ENCODE measurements at places on chromosomes 5 and 9. TPM values are rescaled to one million over a fixed set of nuclear protein-coding genes. Genes with fewer than 3 reads are reported as not detected.

- DNase-seq, result peak; percentile 8
- H3K27ac ChIP-seq, result no peak overlapping the region
- no peaks in the 10 kb centered on the region for H3K4me1 ChIP-seq
Measured at GRCh38 chr5:106759581-106759980, 911.2 kb downstream of the EFNA5 start.

- peaks cover 6% of the 10 kb centered on the region for H3K4me1 ChIP-seq
- no peak for DNase-seq
- H3K4me3 ChIP-seq, result no peak overlapping the region
- H3K36me3 ChIP-seq, result no peaks in the 10 kb centered on the region
- no peaks in the 10 kb centered on the region for H3K27me3 ChIP-seq
Measured at GRCh38 chr5:73424556-73424977, 24.0 kb downstream of the FOXD1 start.

DNA sequence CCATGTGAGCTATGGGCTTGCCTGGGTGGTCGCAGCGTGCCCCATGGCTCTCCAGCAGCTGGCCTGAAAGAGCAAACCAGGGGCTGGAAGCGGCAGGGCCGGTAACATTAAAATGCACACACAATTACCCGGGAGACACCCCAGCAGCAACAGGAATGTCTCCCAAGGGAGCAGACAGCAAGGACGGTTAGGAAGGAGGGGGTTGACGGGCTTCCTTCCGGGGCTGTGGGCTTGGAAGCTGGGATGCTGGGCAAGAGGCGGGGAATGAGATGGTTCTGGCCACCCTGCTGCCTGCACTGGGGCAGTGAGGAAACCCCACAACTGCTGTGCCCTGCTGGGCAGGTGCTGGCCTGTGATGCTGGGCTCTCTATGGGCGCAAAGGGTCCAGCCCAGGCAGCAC, 71.8 kb upstream of the ADAMTS2 start:
- H3K27ac ChIP-seq, result no peak overlapping the region
- peaks cover 16% of the 10 kb centered on the region for H3K4me1 ChIP-seq
- no peak overlapping the region for H3K4me3 ChIP-seq
- H3K36me3 ChIP-seq, result peaks cover 6% of the 10 kb centered on the region
- peaks cover 17% of the 10 kb centered on the region for H3K27me3 ChIP-seq

GRCh38 chr9:134895097-134895496, 14.5 kb downstream of the FCN2 start:
- H3K27ac ChIP-seq, result peak overlapping the region; percentile 10
- H3K4me1 ChIP-seq, result peaks cover 23% of the 10 kb centered on the region
- peaks cover 10% of the 10 kb centered on the region for H3K27me3 ChIP-seq
- no peaks in the 10 kb centered on the region for H3K36me3 ChIP-seq
- H3K4me3 ChIP-seq, result no peak overlapping the region

DNA sequence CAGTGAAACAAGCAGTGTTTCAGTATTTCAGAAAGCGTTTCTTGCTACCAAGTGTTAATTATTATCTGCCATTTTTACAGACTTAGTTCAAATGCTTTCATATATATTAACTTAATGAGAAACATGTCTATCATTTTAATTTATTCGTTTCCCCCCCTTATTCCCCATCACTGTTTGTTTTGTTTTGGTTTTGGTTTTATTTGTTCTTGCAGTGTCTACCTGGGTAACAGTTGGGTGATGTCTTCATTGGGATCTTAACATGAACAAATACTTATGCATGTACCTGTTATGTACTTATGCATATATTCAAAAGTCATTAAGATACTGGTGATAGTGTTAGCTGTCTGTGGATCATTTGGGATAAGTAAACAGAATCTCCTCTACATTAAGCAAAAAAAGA, 108.0 kb downstream of the CDC42SE2 start:
- no peak overlapping the region for H3K27ac ChIP-seq
- no peak overlapping the region for H3K4me3 ChIP-seq
- H3K36me3 ChIP-seq, result peaks cover 46% of the 10 kb centered on the region
- DNase-seq, result no peak

DNA sequence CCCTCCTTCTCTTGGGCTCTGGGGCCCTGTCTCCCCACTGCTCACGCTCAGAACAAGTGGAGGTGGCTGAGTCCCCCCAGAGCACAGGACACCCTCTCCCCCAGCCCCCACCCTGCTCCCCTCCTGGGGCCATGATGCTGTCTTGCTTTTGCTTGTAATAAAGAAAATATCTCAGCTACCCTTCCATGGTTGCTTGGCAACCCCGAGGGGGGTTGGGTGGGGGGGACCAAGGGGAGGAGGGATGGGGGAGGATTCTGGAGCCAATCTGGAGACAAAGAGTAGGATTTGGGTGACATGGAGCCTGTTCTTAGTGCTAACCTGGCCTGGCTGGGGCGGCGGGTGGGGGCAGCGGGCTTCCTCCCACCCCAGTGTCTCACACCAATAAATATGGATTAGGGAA, 16.1 kb upstream of the CERCAM start:
- H3K4me3 ChIP-seq, result no peak overlapping the region
- DNase-seq, result no peak

GRCh38 chr5:132258102-132259068, 889 bp downstream of the PDLIM4 start:
- peak overlapping the region; percentile 83 for H3K4me3 ChIP-seq
- peak overlapping the region; percentile 74 for H3K27ac ChIP-seq
- H3K27me3 ChIP-seq, result no peaks in the 10 kb centered on the region
- peaks cover 19% of the 10 kb centered on the region for H3K36me3 ChIP-seq
- H3K4me1 ChIP-seq, result peaks cover 69% of the 10 kb centered on the region

GRCh38 chr5:16615741-16616535, 859 bp downstream of the RETREG1 start:
- peak; percentile 28 for DNase-seq
- no peak overlapping the region for H3K27ac ChIP-seq
- H3K27me3 ChIP-seq, result no peaks in the 10 kb centered on the region
- no peaks in the 10 kb centered on the region for H3K36me3 ChIP-seq

DNA sequence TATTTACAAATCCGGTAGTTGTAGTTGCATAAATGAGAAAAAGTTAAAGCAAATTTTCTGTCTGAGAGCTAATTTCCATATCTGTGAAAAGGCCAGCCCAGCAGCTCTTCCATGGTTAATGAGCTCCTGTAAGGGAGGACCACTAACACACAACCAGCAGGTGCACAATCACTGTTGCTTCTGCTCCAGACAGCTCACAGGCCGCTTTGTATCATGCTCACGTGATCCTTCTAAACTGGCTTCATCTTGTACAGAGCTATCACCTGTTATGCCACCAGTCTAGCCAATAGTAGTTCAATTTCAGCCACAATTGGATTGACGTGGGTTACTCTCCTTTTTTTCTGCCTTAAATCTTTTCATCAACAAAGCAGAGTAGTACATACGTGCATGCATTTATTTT, 38.3 kb upstream of the FBXL17 start:
- H3K4me3 ChIP-seq, result no peak overlapping the region
- DNase-seq, result no peak
- no peak overlapping the region for H3K27ac ChIP-seq
- H3K27me3 ChIP-seq, result no peaks in the 10 kb centered on the region
- no peaks in the 10 kb centered on the region for H3K36me3 ChIP-seq

DNA sequence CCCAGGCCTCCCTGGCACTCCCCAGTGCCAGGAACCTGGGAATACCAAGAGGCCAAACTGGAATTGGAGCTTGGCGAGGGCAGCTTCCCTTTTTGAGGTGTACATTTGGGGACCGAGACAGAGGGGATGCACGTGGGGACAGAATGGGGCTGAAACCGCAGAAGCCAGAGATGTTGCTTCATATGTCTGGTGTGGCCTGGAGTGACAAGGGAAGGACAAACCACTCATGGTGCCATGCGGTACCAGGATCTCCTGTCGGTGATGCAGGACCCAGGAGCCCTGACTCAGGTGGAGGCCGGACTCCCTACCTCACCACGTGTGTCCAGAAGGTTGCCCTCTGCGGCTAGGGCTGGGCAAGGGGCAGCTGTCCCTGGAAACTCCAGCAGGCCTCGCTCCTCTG, 4.0 kb upstream of the CSF2 start:
- H3K36me3 ChIP-seq, result no peaks in the 10 kb centered on the region
- no peak for DNase-seq
- no peaks in the 10 kb centered on the region for H3K27me3 ChIP-seq
- H3K4me1 ChIP-seq, result peaks cover 26% of the 10 kb centered on the region
- no peak overlapping the region for H3K4me3 ChIP-seq

DNA sequence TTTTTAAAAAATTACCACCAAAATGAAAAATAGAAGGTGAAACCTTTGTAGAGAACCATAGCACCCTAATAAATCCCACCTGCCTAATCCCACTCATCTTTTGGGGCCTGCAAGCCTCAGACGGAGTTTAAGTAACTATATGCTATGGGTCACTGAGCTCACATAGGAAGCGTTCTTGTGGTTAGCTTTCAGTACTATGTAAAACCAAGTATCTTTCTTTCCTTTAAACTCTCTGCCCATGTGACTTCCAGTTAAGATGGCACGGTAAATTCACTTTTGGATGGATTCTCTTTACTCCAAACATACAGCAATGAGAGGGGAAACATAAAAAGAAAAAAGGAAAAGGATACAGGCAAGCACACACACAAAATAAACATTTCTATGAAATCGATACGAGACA, 50.9 kb downstream of the FANCC start:
- H3K27me3 ChIP-seq, result no peaks in the 10 kb centered on the region
- H3K4me3 ChIP-seq, result no peak overlapping the region
- no peaks in the 10 kb centered on the region for H3K36me3 ChIP-seq
- DNase-seq, result no peak
- H3K4me1 ChIP-seq, result no peaks in the 10 kb centered on the region

GRCh38 chr9:110140276-110140675, 67.7 kb downstream of the C9orf152 start:
- peaks cover 60% of the 10 kb centered on the region for H3K36me3 ChIP-seq
- no peaks in the 10 kb centered on the region for H3K27me3 ChIP-seq
- peaks cover 35% of the 10 kb centered on the region for H3K4me1 ChIP-seq
- DNase-seq, result peak; percentile 61

GRCh38 chr5:91162534-91163381, 220.4 kb downstream of the ARRDC3 start:
- DNase-seq, result peak; percentile 96
- peak overlapping the region; percentile 68 for H3K27ac ChIP-seq
- peak overlapping the region; percentile 10 for H3K4me3 ChIP-seq
- H3K36me3 ChIP-seq, result no peaks in the 10 kb centered on the region

- H3K4me1 ChIP-seq, result peaks cover 40% of the 10 kb centered on the region
- H3K27ac ChIP-seq, result no peak overlapping the region
- no peak overlapping the region for H3K4me3 ChIP-seq
- no peaks in the 10 kb centered on the region for H3K36me3 ChIP-seq
Measured at GRCh38 chr5:149948993-149949392, 4.4 kb upstream of the PDE6A start.

GRCh38 chr5:159051421-159052282, 48.1 kb downstream of the EBF1 start:
- peaks cover 15% of the 10 kb centered on the region for H3K27me3 ChIP-seq
- no peak overlapping the region for H3K27ac ChIP-seq
- no peak overlapping the region for H3K4me3 ChIP-seq
- peaks cover 12% of the 10 kb centered on the region for H3K4me1 ChIP-seq
- DNase-seq, result no peak

- H3K4me1 ChIP-seq, result peaks cover 16% of the 10 kb centered on the region
- H3K27me3 ChIP-seq, result no peaks in the 10 kb centered on the region
- DNase-seq, result no peak
- H3K36me3 ChIP-seq, result no peaks in the 10 kb centered on the region
Measured at GRCh38 chr5:112138526-112138925, 280.6 kb downstream of the EPB41L4A start.

- H3K36me3 ChIP-seq, result no peaks in the 10 kb centered on the region
- no peak overlapping the region for H3K27ac ChIP-seq
- H3K4me1 ChIP-seq, result no peaks in the 10 kb centered on the region
- H3K27me3 ChIP-seq, result no peaks in the 10 kb centered on the region
Measured at GRCh38 chr5:22076586-22076985, 776.6 kb downstream of the CDH12 start.

GRCh38 chr5:58924306-58924705, 341.4 kb downstream of the RAB3C start:
- peaks cover under 1% of the 10 kb centered on the region for H3K27me3 ChIP-seq
- H3K4me1 ChIP-seq, result peaks cover 21% of the 10 kb centered on the region
- no peak for DNase-seq
- no peak overlapping the region for H3K4me3 ChIP-seq
- H3K36me3 ChIP-seq, result no peaks in the 10 kb centered on the region

- no peak overlapping the region for H3K27ac ChIP-seq
- H3K36me3 ChIP-seq, result no peaks in the 10 kb centered on the region
- H3K27me3 ChIP-seq, result no peaks in the 10 kb centered on the region
Measured at GRCh38 chr5:173758676-173759075, 129.5 kb upstream of the CPEB4 start.

The NEURL1B gene
- total RNA-seq, result 7.6 TPM

The SAXO1 gene
- not detected for total RNA-seq

The GDA gene
- not detected for total RNA-seq
